Stimulated activated CD8-positive, alpha-beta memory T cell treated with anti-CD3 and anti-CD28 coated beads, Interleukin-7, amount 100 ng/mL, for 24 hours (primary cell): ENCODE measurements at places on chromosomes 6 and 20.
A peak's percentile ranks its signal among the peaks of the same experiment; 100 is the strongest.

- DNase-seq = no peak
These were observed 123.8 kb upstream of the TMEM170B start for GRCh38 chr6:11413728-11414127.

- DNase-seq = peak; percentile 21
These were observed 103.6 kb downstream of the PAX1 start for GRCh38 chr20:21808863-21809664.

GRCh38 chr6:105346052-105346451, 56.8 kb downstream of the PREP start:
- no peak for DNase-seq

- no peak for DNase-seq
These were observed 66.9 kb upstream of the CDH4 start for GRCh38 chr20:61185181-61185580.

DNA sequence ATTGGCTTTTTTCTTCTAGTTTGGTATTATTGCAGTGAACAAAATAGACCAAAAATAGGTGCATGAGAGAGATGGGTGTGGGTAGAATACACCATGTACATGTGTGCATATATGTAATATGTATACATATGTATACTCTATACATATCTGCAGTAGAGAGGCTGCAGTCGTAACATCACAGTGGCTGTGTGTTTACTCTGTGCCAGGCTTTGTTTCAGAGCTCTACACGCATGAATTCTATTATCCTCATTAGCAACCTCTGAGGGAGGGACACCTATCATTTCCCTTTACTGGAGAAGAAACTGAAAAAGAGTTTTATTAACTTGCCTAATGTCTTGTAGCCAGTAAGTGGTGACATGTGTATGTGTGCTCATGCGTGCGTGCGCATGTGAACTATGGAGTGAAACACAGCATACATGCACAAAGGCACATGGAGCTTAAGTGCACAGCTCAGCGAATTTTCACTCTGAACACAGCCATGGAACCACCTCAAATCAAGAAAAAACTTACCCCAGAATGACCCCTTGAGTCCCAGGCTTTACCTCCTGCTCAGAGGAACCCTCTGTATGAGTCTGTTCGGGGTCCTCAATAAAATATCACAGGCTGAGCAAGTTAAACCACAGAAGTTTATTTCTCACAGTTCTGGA, 452.5 kb downstream of the CDH26 start:
- DNase-seq = no peak

GRCh38 chr20:9995510-9996272, 39.1 kb upstream of the ANKEF1 start:
- DNase-seq = no peak

- no peak for DNase-seq
These were observed 12.3 kb upstream of the DEFB112 start for GRCh38 chr6:50062051-50062450.

DNA sequence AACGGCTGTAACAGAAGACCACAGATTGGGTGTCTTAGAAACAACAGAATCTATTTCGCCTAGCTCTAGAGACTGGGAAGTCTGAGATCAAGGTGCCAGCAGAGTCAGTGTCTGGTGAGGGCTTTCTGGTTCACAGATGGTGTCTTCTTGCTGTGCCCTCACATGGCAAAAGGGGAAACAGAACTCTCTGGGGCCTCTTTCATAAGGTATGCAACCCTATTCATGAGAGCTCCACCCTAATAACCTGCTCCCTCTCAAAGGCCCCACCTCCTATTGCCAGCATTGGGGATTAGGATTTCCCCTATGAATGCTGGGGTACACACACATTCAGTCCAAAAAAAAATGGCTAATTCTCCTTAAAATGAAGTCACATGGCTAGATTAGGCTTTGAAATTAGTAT, 10.0 kb downstream of the TXNDC5 start:
- no peak for DNase-seq

DNA sequence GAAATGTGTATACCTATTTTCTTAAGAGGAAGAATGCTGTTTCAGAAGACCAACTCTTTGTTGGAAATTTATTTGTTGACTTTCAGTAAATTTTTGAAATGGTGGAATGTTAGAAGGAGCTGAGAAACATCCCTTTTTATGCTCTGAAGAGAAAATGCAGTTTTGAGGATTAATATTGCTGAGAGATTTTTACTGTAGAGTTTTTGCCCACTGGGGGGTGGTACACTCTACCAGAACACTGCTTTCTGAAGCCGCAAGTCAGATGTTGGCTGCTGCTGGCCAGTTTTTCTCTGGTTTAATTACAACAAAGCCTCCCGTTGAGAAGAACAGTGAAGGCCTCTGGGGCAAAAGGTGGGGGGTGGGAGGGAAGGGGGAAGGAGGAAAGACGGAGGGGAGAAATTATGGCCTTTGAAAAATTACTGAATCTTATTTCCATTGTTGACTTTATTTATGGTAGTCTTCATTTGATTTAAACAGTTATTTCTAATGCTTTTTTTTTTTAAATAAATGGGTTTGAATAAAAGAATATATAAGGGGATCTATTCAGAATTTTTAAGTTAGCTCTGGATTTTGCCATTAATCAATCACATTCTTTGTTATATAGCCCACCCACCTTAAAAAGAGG, 3.0 kb downstream of the FLRT3 start:
- no peak for DNase-seq

GRCh38 chr6:13507306-13507860, 20.0 kb upstream of the GFOD1 start:
- DNase-seq = no peak

GRCh38 chr20:61117725-61118124, 134.3 kb upstream of the CDH4 start:
- no peak for DNase-seq

DNA sequence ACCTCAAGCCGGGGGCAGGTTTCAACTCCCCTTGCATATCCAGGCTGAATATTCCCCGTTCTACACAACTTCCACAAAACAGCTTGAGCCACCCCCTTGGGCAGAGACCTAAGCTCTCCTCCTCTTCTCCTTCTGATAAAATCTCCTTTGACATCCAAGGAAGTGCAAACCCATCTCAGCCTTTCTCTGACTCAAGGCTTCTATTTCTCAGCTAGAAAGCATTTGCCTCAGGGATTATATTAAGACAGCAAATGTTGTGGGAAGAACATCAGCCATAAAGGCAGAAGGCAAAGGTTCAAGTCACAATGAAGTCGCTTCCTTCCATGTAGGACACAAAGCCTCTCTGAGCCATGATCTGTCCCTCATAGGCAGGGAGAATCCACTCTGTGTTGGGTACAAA, 386.6 kb upstream of the ARID1B start:
- no peak for DNase-seq
